ENCODE measurements at places on chromosomes 11 and 22. TPM values are rescaled to one million over a fixed set of nuclear protein-coding genes. Genes with fewer than 3 reads are reported as not detected.

CFL1 gene
- total RNA-seq = 360 TPM

SCGB1A1 gene
- total RNA-seq = not detected

SAA2 gene
- not detected for total RNA-seq

LRRC4C gene
- 13.1 TPM for total RNA-seq

DDX10 gene
- total RNA-seq = 48.9 TPM

Measured in metanephros (tissue), 2 donors.